ENCODE measurements at places on chromosomes 13 and 19.
A peak's percentile ranks its signal among the peaks of the same experiment; 100 is the strongest.

- no peak for DNase-seq
Observed at GRCh38 chr13:33524086-33524485, 238.5 kb upstream of the STARD13 start.

DNA sequence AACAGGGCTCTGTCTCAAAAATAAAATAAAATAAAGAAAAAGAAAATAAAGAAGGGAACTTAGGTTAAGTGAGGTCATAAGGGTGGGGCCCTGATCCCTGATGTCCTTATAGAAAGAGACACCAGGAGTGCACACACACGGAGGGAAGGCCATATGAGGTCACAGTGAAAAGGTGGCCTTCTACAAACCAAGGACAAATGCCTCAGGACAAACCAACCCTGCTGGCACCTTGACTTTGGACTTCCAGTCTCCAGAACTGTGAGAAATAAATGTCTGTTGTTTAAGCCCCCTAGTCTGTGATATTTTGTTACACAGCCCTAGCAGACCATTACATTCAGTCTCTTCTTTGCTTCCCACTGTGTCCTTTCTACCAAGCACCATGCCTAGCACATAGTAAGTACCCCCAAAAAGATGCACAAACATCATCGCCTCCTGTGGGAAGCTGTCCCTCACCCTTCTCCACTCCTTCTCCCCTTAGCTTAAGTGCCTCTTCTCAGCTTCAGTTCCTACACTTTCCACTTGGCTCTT lies 8.4 kb upstream of the ZBTB32 start:
- DNase-seq, result no peak

GRCh38 chr19:46082728-46083050 lies 41.8 kb downstream of the IGFL3 start:
- no peak for DNase-seq

DNA sequence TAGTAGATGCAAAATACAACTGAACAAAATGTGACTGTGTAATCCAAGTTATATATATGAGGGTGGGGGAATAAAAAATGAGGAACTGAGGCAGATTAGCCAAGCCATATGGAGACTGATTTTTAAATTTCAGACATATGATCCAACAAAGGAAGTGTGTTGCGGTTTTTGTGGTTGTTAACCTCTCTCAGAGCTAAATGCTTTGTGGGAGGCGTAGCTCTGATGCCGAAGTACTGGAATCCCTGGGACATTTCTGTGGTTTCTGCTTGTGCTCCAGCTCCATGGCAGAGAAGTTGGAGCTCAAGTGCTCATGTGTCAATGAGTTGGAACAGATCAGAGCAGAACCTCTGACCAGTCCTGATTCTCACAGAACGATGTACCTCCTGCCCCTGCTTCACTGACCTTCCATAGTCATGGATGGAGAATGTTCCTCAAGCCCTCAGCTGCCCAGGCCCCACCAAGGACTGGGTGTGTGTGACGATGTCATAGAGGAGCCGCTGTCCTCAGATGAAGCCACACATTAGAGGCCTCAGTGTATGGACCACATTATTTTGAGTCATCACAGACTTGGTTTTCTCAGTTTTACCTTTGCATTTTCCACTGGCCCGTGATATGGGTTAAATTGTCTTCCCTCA lies 107.6 kb downstream of the SOX1 start:
- DNase-seq, result no peak

DNA sequence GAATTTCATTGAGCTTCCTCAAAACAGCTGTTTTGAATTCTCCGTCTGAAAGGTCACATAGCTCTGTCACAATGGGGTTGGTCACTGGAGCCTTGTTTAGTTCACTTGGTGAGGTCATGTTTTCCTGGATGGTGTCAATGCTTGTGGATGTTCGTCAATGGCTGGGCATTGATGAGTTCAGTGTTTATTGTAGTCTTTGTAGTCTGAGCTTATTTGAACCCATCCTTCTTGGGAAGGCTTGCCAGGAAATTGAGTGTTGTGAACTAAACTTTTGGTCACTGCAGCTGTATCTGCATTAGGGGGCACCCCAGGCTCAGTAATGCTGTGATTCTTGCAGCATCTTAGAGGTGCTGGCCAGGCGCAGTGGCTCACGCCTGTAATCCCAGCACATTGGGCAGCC lies 22.0 kb downstream of the BLOC1S3 start:
- DNase-seq, result peak; percentile 66

- DNase-seq, result no peak
Observed at GRCh38 chr13:87669379-87669978, 1.7 kb upstream of the SLITRK5 start.

- peak; percentile 99 for DNase-seq
Observed at GRCh38 chr19:56838909-56839651, 1.4 kb downstream of the PEG3 start.

DNA sequence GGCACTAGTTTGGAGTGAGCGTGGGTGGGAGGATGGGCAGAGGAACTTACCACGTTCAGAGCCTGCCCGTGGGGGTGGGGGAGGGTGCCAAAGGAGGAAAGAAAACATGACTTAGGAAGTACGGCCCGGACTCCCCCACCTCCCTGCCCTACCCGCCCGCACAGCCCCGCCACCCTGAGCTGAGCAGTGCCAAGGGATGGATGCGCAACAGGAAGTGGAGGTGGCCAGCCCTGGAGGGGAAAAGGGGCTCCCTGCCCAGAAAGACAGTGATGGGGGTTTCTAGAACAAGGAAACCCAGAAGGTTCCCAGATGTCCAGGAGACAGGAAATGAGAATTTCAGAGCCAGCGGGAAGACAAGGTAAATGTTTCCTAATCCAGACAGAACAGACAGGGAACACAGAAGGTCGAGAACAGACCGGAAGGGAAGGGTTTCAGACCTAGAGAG lies 6.3 kb downstream of the TEAD2 start:
- no peak for DNase-seq

- DNase-seq, result no peak
Observed at GRCh38 chr13:103953859-103954258, 887.6 kb upstream of the SLC10A2 start.

GRCh38 chr13:58869566-58869965 lies 1238.0 kb downstream of the PCDH17 start:
- DNase-seq, result no peak

- no peak for DNase-seq
Observed at GRCh38 chr13:46544811-46545210, 8.2 kb upstream of the LRCH1 start.

GRCh38 chr13:93146584-93147297 lies 79.9 kb upstream of the GPC6 start:
- no peak for DNase-seq

DNA sequence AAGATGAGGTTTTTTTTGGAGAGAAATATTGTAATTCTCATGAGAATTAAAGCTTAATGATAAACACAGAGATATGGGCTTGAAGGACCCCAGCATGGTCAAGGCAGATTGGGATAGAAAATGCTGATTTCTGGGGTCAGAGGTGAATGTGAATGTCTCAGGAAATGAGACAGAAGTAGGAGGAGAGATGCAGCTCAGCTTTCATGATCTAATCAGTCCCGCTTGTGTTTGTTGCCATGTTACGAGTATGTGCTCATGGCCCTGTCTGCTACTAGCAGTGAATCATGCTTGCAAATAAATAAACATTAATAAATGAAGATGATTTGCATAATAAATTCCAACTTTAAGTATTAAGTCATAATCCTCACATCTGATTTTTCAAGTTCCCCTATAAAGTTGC lies 23.0 kb upstream of the NDFIP2 start:
- DNase-seq, result no peak

GRCh38 chr19:8635422-8635821 lies 5.0 kb downstream of the NFILZ start:
- DNase-seq, result no peak

All from caudate nucleus (tissue), 63 donors.